ENCODE measurements at places on chromosomes 4 and X.

- no peaks in the 10 kb centered on the region for H3K4me1 ChIP-seq
- no peak overlapping the region for H3K27ac ChIP-seq
- H3K4me3 ChIP-seq = no peak overlapping the region
Observed at GRCh38 chrX:114959729-114960128, 57.7 kb downstream of the IL13RA2 start.

DNA sequence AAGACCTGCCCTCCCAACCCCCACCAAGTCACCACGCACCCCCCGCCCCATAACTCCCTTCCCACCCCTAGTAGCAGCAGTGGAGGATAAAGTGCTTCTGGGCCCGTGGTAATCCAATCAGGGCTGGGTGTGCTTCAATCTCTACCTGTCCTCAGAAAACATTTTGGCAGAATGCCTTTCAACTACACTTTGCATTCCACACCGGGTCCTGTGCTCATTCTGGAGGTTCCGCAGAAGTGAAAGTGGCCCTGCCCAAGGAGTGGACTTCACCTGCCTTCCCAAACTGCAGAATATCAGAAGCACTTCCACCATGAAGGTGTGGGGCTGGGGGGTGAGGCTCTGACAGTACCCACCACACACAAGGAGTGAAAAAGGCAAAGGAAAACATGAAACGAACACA, 322.3 kb downstream of the DHX15 start:
- H3K27me3 ChIP-seq = no peaks in the 10 kb centered on the region
- no peak overlapping the region for H3K4me3 ChIP-seq
- no peak overlapping the region for H3K27ac ChIP-seq
- H3K4me1 ChIP-seq = no peaks in the 10 kb centered on the region

- H3K4me3 ChIP-seq = peak within 1 kb of the TSS; percentile 61
- no peaks in the 10 kb centered on the region for H3K36me3 ChIP-seq
- no peak for DNase-seq
- H3K27me3 ChIP-seq = peaks cover 42% of the 10 kb centered on the region
- H3K4me1 ChIP-seq = peaks cover 10% of the 10 kb centered on the region
- H3K27ac ChIP-seq = no peak within 1 kb of the TSS
Observed at GRCh38 chr4:127632420-127633403, at the start of gene INTU. TSS of gene INTU (plus strand) at chr4:127632957. CDS start at chr4:127633035, 78 bp downstream.

GRCh38 chrX:10533696-10534365, 86.6 kb downstream of the MID1 start:
- no peak for DNase-seq
- H3K27me3 ChIP-seq = no peaks in the 10 kb centered on the region
- H3K36me3 ChIP-seq = peaks cover 3% of the 10 kb centered on the region
- H3K4me3 ChIP-seq = no peak overlapping the region

DNA sequence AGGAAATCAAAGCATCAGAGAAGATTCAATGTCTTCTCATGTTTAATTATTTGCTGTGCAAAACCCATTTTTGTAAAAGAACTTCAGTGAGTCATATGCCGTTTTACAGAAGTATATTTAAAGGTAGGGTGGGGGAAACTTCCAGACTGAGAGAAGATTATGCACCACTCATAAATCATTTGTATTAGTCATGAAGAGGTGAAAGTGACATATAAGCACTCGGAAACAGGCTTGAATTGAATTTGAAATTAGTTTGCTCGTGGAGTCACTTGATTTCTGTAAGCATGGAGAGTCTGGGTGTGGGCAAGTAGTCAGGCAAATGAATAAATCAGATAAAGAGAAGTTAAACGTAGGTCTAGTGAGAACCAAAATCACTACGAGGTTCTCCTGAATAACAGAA, 335.1 kb downstream of the ANK2 start:
- peaks cover 53% of the 10 kb centered on the region for H3K27me3 ChIP-seq
- H3K4me1 ChIP-seq = no peaks in the 10 kb centered on the region
- H3K4me3 ChIP-seq = no peak overlapping the region
- no peak for DNase-seq
- H3K27ac ChIP-seq = no peak overlapping the region
- no peaks in the 10 kb centered on the region for H3K36me3 ChIP-seq

DNA sequence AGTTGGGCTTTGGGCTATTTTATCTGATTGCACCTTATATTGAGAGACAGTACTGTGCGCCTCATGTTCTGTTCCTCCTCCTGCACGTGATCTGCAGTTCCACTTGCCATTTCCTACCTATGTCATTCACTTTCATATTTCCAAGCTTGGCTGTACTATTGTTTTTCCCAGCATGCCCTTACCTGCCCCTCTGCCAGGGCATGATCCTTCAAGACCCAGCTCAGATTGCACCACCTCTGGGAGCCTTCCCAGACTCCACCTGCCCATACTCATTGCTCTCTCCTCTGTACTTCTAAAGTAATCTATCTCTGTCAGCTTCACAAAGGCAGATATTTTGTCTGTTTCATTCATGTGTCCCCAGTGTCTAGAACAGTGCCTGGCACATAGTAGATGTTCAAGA, 11.6 kb downstream of the SLC25A5 start:
- no peak overlapping the region for H3K4me3 ChIP-seq
- DNase-seq = no peak
- peaks cover 8% of the 10 kb centered on the region for H3K4me1 ChIP-seq
- no peak overlapping the region for H3K27ac ChIP-seq

DNA sequence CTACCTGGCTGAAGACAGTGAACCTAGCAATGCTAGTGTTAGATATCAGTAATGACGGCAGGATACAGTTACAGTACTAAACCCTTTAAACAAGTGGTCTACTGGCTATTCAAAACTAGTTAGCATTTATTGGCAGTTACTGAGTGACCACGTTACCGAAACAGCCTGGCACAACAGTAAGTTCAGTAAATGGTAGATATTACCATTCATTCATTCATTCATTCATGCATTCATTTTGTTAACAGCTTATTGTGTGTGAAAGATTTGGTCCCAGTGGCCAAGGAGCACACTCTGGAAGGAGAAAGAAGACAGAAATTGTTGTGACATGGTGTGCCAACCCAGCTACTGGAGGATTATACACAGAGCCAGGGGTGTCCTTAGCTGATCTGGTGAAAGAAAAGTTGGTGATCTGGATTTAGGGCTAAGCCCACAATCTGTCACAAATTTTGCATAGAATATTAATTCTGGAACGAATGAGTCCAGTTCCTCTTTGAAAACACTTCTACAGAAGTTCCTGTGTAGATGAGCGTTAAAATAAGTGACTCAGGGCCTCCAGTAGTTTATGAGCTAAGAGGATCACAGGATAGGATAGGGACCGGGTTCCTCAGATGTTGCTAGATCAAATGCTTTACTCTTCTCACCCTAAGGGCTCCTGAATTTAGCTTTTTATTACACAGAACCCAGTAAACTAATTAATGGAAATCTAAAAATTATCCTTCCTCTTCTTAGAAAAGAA, 179.1 kb downstream of the CBR4 start:
- no peaks in the 10 kb centered on the region for H3K36me3 ChIP-seq
- no peak overlapping the region for H3K27ac ChIP-seq
- peaks cover 13% of the 10 kb centered on the region for H3K4me1 ChIP-seq
- DNase-seq = no peak

GRCh38 chr4:82666970-82667665, 105.3 kb upstream of the TMEM150C start:
- H3K36me3 ChIP-seq = peaks cover 2% of the 10 kb centered on the region

DNA sequence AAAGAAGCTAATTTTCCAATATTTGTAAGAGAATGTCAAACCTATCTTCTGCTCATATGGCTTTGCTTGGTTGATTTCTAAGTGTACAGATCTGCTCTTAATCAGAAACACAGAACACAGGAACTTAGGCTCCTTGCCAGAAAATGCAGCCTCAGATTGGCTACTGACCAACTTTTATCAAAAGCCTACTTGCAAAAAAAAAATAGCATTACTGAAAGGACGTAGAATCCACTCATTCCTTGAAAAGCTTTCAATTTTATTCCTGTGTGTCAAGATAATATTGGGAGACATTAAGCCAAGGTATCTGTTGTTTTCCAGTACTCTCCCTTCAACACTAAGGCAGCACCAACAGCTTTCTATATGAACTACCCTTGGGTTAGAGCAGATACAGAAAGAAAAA, 127.6 kb upstream of the INTU start:
- no peak overlapping the region for H3K4me3 ChIP-seq
- H3K27ac ChIP-seq = no peak overlapping the region
- H3K27me3 ChIP-seq = no peaks in the 10 kb centered on the region
- H3K4me1 ChIP-seq = no peaks in the 10 kb centered on the region
- DNase-seq = no peak

DNA sequence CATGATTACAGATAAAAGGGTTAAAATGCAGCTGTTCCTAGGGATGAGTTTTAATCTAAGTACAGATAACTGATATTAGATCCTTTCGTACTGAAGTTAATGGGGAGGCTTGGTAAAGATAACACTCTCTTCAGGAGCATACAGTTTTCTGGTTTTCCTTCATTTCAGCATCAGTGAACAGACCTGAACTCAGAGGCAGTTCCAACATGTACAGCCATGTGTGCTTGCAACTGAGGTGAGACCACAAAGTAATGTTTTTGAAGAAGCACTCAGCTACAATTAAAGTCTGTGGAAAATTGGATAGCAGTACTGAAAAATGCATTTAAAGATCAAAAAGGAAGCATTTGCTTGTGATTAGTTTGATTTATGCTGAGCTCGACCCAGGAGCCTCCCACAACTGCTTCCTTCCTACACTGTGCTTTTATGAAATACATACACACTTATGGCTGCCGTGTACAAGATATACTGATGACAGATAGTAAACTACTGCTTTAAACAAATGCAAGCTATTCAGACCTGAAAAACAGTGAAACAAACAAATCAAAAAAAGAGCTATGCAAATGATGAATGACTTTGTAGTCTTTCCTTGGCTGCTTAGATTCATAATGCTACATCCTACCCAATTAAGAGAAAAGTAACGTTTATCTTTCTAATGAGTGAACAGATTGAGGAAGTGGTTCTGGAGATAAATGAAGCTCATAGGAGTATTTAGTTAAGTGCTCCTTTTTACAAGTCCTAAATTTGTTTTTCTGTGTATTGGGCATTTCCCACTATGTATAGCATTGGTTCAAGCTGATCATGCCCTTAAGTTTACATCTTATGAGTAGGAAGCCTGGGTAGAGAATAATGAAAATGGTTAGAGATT, 68.4 kb downstream of the PDLIM5 start:
- H3K27ac ChIP-seq = no peak overlapping the region
- H3K4me3 ChIP-seq = no peak overlapping the region
- peaks cover 14% of the 10 kb centered on the region for H3K4me1 ChIP-seq
- no peaks in the 10 kb centered on the region for H3K36me3 ChIP-seq
- no peak for DNase-seq

GRCh38 chr4:145507636-145508035, 26.0 kb downstream of the SMAD1 start:
- no peak for DNase-seq
- peaks cover 2% of the 10 kb centered on the region for H3K36me3 ChIP-seq
- no peaks in the 10 kb centered on the region for H3K27me3 ChIP-seq

DNA sequence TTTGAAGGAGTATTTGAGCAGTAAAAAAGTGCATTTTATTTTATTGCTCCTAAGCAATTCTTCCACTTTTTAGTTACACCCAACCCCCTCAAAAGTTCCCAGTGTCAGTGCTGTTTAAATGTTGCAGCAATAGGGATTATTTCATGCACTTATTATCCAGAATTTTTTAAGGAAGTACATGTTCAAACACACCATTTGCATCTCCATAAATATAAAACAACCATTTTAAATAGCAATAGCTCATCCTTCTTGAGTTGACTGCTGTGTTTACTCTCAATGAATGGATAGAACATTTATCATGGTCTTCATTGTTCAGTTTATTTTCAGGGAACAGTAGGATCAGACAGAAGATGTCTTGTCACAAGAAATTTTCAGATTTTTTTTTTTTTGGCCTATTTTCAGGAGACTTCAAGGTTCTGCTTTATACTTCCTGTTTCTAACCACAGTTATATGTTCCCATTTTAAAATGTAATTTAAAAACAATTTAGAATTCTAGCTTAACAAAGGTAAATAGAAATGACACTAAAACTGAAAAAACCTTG, 171.9 kb downstream of the TMA16 start:
- H3K4me1 ChIP-seq = no peaks in the 10 kb centered on the region
- peak overlapping the region; percentile 50 for H3K27ac ChIP-seq
- no peaks in the 10 kb centered on the region for H3K27me3 ChIP-seq
- H3K36me3 ChIP-seq = peaks cover 2% of the 10 kb centered on the region

DNA sequence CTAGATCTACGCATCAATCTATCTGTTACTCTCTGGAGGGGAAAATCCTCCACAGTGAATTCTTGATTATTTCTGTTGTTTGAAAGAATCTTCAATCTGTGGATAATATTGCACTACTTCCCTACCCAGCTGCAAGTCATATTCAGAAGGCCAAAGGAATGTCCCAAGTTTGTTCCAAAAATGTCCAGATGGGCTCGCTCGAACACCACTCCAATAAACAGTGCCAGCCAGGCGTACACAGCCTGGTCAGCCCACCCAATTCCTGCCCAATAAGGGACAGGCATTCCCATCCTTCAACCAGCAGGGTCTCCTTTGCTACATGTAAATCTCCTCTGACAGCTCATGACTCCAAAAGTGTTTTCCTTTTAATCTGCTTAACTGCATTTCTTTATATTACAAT, 80.7 kb upstream of the GPM6B start:
- DNase-seq = no peak
- H3K4me3 ChIP-seq = no peak overlapping the region
- H3K27ac ChIP-seq = no peak overlapping the region

DNA sequence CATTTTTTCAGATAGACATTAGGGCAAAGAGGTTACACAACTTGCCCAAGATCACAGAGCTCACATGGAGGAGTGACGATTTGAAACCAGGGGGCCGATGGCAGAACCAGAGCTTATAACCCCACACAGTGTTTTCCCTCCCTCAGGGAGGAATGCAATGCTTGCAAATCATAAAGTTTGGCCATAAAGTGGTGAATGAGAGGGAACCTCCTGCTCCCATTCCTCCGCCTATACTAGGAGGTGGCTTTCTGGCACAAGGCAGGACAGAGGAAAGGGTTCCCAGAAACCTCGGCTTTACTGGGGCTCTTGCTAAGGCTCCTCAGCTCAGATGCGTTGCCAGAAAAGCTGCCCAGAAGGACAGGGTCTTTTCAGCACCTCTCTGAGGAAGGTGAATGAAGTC, 19.3 kb downstream of the TMEM154 start:
- DNase-seq = no peak
- H3K4me1 ChIP-seq = peaks cover 47% of the 10 kb centered on the region
- H3K27me3 ChIP-seq = no peaks in the 10 kb centered on the region
- peaks cover 13% of the 10 kb centered on the region for H3K36me3 ChIP-seq

DNA sequence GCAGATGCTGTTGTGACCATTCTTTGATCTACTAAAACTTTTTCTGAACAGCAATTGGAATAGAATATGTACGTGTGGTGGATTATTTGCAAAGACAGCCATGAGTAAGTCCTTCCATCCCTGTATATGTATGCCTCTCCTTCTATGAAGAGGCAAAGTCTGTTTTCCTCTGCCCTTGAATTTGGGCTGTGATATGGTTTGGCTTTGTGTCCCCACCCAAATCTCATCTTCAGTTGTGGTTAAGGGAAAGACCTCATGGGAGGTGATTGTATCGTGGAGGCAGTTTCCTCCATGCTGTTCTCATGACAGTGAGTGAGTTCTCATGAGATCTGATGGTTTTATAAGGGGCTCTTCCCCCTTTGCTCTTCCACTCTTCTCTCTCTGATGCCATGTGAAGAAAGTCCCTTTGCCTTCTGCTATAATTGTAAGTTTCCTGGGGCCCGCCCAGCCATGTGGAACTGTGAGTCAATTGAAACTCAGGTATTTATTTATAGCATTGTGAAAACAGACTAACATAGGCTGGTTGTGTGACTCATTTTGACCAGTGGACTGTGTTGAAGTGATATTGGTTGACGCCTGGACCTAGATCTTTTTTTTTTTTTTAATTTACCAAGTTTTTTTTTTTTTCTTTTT, 108.3 kb upstream of the CAMK2D start:
- peaks cover 8% of the 10 kb centered on the region for H3K27me3 ChIP-seq
- H3K27ac ChIP-seq = no peak overlapping the region
- no peak for DNase-seq
- peaks cover 6% of the 10 kb centered on the region for H3K4me1 ChIP-seq
- no peak overlapping the region for H3K4me3 ChIP-seq

Data from central memory CD8-positive, alpha-beta T cell (primary cell).